RPMI7951 (cell line): ENCODE measurements at places on chromosomes 16 and 17. TPM values are rescaled to one million over a fixed set of nuclear protein-coding genes. Genes with fewer than 3 reads are reported as not detected.

DNA sequence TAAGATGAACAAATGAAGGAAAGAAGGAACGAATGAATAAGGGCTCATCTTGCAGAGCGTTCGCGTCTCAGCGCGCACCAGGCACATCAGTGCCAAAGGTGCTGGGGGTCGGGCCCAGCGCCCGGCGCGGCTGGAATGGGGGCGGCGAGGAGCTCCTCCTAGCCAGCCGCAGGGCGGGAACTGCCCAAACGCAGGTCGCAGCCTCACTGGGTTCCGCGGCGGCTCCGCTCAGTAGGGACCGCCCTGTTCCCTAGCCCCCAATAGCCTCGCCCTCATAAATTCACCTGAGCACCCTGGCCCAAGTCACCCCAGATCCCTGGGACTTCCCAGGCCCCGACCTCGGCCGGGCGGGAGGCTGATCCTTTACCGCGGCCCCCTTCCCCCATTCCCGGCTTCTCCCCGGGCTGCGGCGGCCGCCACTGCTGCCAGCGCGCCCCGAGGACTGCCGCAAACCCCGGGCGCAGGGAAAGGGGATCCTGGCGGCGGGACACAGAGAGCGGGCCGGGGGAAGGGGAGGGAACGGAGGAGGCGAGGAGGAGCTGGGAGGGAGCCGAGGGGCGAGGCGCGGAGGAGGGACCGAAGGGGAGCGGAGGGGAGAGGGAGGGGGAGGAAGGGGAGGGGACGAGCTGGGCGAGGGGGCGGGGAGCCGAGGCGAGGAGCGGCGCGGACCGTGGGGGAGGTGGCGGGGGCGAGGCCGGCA, 377 bp upstream of the CRHR1 start:
- DNase-seq = no peak

- no peak for DNase-seq
Observed at GRCh38 chr16:75792771-75793492, 66.6 kb upstream of the CPHXL start.

DNA sequence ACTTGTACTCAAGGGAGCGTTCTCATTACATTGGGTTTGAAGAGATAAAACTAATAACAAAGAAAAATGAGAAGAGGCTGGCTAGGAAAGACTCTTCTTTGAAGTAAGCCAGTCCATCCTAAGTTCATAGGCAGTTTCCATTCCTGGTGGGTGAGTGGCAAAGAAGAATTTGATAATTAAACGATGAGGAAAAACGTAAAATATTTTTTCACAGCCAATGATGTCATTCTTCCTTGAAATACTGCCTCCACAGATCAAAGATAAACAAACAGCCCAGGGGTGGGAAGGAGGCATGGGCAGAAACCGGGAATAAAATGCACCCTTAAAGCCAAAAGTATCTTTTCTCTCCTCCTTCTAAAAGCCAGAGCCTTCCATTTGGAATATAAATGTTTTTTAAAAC, 346.6 kb downstream of the PMP22 start:
- no peak for DNase-seq

- no peak for DNase-seq
Observed at GRCh38 chr16:5541356-5541755, 443.8 kb upstream of the EEF2KMT start.

DNA sequence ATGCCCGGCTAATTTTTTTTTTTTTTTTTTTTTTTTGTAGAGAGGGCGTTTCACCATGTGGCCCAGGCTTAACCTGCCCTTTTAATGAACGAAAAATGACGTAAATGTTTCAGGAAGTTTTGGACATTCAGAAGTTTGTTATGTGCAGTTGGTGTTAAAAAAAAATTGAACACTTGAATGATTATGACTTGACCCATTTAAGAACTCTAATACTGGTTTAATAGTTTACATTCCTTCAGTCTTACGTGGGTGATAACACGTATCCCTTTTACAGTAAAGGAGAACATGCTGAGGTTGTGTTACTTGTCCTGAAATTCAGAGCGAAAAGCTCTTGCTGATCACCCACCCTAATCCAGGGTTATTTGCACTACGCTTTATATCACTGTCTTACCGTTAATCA, 1.7 kb downstream of the MLYCD start:
- DNase-seq = no peak

The PMP22 gene
- total RNA-seq = 62.1 and 64.6 TPM in 2 replicates

The XAF1 gene
- total RNA-seq = 18.0 and 28.1 TPM in 2 replicates

GRCh38 chr17:66938656-66939055, 25.9 kb upstream of the CACNG4 start:
- no peak for DNase-seq

- DNase-seq = no peak
Observed at GRCh38 chr17:50358177-50358576, 12.3 kb downstream of the XYLT2 start.

DNA sequence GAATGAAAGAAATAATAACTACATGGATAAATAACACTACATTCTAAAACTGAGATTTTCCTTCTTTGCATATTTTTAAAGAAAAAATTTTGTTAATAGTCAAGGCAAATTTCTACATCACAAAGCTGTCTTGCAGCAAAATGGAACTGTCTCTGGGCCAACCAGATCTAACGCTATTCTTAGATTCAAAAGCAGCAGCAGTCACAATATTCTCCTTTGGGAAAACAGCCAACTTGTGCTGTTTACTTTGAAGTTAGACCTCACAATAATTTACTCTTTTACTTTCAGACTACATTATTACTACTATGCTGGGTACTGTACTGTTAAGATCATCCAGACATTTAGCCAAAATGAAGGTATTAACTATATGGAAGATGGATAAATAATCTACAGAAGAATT, 189.1 kb downstream of the CEP112 start:
- no peak for DNase-seq

- no peak for DNase-seq
Observed at GRCh38 chr17:77802333-77802615, 156.2 kb upstream of the TNRC6C start.

DNA sequence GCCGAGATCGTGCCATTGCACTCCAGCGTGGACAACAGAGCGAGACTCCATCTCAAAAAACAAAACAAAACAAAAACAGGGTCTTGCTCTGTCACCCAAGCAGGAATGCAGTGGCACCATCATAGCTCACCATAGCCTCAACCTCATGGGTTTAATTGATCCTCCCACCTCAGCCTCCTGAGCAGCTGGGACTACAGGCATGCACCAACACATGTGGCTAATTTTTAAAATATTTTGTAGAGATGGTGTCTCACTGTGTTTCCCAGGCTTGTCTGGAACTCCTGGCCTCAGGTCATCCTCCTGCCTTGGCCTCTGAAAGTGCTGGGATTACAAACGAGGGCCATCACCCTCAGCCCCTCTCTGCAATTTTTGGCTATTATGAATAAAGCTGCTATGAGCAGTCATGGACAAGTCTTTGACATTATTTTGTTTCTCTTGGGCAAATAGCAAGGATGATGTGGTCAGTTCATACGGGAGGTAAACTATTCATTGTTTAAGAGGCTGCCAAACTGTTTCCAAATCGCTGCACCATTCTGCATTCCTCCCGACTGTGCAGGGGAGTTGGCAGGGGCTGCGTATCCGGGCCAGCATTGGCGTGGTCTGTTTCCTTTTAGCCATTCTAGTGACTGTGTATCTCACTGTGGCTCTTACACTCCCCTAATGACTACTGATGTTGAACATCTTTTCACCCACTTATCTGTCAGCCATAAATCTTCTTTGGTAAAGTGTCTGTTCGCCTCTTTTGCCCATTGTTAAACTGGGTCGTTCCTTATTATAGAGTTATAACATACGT, 21.1 kb downstream of the EIF4A3 start:
- DNase-seq = peak; percentile 11

The TSPOAP1 gene
- total RNA-seq = 0.68 and 0.84 TPM in 2 replicates

The IRX5 gene
- total RNA-seq = 4.0 and 4.3 TPM in 2 replicates

- DNase-seq = no peak
Observed at GRCh38 chr16:13503960-13504635, 415.9 kb upstream of the ERCC4 start.

DNA sequence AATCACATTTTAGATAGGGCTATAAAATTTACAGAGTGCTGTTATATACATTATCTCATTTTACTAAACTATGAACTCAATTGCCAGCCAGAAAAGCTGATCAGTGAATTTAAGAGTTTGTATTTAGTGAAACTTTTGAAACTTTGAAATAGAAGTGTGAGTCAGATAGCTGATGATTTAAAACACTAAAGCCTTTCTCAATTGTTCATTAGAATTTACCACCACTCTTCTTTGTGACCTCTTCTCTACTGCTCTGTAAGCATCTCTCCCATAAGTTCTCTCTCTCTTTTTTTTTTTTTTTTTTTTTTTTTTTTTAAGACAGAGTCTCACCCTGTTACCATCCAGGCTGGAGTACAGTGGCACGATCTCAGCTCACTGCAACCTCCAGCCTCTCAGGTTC, 43.7 kb downstream of the GOSR1 start:
- DNase-seq = peak; percentile 3

- DNase-seq = no peak
Observed at GRCh38 chr16:65323655-65324237, 201.9 kb upstream of the CDH11 start.

The SCNN1G gene
- total RNA-seq = not detected in 2 replicates

- peak; percentile 32 for DNase-seq
Observed at GRCh38 chr16:28845293-28845692, 855 bp downstream of the TUFM start.

DNA sequence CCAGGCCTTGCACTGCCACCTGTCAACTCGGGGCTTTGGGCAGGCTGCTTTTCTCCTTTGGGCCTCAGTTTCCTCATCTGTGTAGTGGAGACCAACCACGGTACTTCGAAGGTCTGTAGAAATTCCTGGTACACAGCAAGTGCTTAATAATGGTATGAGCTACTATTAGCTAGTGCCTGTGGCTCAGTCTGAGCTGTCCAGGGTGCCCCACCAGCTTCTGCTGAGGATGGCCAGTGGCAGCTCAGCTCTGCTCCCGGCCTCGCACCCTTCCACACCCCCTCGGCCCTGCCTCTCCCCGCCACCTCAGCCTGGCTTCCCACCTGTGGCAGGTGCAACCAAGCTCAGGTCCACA, 26.2 kb upstream of the PLCG2 start:
- no peak for DNase-seq

DNA sequence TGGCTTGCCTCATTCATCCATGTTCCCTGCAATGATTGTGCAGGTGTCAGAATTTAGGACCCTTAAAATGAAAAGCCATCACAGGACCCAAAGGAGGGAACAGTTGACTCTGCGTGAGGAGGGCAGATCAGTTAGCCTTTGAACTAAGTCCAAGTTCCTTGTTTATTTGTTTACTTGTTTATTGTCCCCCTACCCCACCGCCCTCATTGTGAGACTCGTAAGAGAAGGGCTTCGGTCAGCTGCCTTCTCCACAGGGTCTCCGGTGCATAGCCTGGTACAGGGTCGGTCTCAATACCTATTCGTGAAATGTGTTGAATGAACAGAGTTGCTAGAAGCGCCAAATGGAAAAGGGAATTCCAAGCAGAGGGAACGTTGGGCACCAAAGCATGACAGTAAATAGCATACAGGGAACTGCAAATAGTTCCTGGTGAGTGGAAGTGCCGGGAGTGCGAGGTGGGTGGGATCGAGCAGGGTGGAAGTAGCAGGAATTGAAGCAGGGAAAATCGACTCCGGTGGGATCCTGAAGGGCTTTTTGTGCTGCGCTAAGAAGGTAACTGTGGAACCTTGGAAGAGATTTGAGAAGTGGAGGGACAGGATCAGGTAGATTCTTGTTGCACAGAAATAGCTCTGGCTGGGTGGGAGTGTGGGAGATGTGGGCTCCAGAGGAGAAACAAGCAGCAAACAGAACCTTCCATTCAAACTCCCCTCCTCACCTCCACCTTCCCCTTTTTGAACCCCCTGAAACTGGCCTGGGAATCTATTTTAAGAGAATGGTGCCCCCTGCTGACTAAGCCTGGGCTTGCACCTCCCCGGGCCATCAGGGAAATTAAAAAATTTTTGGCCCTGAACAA, 12.7 kb downstream of the SLC35B1 start:
- peak; percentile 8 for DNase-seq

- peak; percentile 82 for DNase-seq
Observed at GRCh38 chr17:58666858-58667267, 25.0 kb downstream of the TEX14 start.

DNA sequence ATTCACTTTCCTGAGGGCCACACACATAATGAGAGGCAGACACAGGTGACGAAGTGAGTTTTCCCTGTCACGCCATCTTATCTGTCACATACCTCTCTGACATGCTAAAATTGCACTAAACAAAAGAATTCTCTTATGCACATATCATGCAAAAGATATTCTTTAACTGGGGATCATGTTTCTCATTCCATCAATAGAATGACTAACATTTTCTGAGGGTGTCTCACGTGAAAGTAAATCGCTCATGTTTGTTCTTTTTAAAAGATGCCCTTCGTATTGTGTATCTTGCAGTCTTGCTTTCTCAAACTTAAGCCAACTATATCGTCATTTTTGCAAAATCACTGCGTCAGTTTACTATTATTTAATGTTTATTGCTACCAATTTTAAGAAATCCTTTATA, 306.4 kb downstream of the WWOX start:
- DNase-seq = no peak

- DNase-seq = no peak
Observed at GRCh38 chr17:61474235-61474927, 22.2 kb downstream of the TBX4 start.

DNA sequence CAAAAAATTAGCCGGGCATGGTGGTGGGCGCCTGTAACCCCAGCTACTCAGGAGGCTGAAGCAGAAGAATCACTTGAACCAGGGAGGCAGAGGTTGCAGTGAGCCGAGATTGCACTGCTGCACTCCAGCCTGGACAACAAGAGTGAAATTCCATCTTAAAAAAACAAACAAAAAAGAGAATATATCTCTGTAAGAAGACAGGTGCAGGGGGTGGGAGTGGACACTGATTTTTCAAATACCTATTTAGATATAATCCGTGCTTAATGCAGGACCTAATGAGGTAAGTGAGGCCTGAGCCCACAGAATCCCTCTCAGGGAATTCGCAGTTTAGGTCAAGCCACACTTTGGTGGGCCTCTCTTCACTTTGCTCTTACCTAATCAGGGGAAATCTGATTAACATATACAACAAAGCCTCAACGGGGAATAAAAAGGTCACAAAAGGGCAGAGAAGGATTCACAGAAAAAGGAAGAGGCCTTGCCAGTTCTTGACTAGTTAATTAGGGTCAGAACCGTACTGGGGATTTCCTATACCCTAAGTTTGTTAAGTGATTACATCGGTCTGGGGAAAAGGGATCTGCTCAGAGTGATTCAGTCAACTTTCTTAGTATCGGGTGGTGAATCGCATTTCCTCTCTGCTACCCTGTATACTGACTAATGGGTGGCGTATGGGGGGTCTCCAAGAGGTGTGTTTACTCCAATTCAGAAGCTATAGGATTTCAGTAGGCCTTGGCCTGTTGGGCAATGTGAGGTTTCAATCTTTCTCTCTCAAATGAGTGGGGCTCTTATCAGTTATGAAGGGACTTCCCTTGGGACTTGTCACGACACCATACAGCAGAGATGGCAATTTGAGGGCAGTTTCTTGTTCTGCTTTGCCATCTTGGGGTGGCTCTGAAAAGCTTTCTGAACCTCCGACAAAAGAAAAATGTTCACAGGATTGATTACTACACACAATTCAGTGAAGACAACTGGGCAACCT, 1.9 kb upstream of the NFAT5 start:
- DNase-seq = peak; percentile 41

The CLDN7 gene
- total RNA-seq = 0.48 and 2.0 TPM in 2 replicates

The OR4D1 gene
- not detected in 2 replicates for total RNA-seq

The PERCC1 gene
- total RNA-seq = not detected in 2 replicates

- peak; percentile 92 for DNase-seq
Observed at GRCh38 chr17:40485851-40486521, 15.4 kb downstream of the TNS4 start.

- DNase-seq = peak; percentile 41
Observed at GRCh38 chr16:2881783-2882649, 999 bp upstream of the FLYWCH2 start.
